ENCODE measurements at places on chromosomes 7 and 10.

DNA sequence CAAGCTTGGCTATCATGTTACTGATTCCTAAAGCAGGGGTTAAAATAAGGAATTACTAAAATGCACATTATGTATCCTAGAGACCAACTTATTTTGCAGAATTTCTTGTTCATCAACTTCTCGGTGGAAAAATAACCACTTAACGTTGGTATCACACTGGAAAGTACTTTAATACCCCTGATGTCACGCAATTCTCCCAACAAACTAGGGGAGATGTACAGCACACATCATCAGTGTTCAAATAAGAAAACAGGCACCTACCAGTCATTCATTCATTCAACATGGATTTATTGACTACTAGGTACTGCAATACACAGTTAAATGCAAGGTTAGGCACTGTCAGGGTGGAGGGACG is 648 bp downstream of the HUS1 start:
- no peak for DNase-seq

DNA sequence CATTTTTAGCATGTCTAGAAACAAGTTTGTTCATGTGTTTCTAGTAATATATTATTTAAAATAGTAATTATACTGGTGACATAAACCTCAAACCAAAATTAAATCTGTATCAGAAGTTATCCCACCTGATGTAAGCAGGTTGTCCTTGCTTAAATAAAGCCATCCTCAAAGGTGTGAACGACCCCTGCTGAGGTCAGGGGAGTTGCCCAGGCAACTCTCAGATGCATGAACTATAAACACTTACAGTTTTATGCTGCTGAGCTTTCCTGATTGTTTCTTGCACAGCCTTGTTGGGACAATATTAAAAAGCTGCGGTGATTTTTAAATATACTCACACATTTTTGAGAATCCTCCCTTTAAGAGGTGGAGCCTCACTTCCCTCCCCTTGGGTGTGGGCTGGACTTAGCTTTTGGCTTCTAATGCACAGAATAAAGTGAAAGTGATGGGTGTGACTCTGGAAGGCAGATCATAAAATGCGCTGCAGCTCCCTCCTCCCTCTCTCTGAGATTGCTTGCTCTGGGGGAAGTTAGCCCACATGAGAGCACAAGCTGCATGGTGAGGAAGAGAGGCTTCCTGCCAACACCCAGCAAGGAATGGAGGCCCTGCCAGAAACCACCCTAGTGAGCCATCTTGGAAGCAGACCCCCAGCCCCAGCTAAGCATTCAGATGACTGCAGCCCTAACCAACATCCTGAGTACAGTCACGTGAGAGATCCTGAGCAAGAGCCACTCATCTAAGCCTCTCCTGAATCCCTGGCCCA is 152.7 kb downstream of the SKIDA1 start:
- no peak for DNase-seq

DNA sequence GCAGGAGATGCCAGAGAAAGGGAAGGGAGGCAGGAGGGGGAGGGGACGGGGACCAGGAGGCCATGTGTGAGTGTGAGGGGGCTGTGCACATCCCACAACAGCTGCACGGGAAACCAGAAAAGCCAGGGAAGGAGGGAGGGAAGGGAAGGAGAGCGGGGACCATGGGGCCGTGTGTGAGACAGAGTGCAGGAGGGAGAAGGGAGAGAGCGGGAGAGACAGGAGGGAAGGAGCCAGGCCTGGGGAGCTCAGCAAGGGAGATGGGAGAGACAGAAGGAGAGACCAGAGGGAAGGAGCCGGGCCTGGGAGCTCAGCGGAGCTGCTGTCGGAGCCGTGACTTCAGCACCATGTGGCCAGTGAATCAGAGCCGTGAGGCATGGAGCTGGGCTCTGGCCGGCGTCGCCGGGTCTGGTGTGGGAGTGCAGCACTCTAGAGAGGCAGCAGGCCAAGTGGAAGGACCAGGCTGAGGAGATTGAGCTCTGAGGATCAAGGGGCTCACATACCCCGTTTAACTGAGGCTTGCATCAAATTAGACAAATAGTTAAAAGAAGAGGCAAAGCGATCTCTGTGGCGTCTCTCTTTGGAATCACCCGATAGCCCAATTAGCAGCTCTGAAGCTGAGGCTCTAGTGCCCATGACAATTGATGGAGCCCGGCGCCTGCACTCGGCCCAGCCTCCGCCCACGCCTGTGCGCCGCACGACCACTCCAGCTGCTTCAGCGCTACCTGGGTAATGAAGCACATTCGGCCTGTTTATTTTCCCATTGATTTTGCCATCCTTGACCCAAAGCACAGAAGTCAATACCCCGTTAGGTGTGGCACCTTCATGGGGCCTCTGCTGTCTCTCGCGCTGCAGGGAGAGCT is 150.4 kb downstream of the MAD1L1 start:
- peak; percentile 15 for DNase-seq

- DNase-seq = peak; percentile 14
Measured at GRCh38 chr10:59135275-59135674, 41.2 kb upstream of the PHYHIPL start.

- no peak for DNase-seq
Measured at GRCh38 chr7:81402227-81402626, 367.6 kb downstream of the HGF start.

GRCh38 chr10:6321880-6322279 is 119.1 kb downstream of the PFKFB3 start:
- DNase-seq = no peak

DNA sequence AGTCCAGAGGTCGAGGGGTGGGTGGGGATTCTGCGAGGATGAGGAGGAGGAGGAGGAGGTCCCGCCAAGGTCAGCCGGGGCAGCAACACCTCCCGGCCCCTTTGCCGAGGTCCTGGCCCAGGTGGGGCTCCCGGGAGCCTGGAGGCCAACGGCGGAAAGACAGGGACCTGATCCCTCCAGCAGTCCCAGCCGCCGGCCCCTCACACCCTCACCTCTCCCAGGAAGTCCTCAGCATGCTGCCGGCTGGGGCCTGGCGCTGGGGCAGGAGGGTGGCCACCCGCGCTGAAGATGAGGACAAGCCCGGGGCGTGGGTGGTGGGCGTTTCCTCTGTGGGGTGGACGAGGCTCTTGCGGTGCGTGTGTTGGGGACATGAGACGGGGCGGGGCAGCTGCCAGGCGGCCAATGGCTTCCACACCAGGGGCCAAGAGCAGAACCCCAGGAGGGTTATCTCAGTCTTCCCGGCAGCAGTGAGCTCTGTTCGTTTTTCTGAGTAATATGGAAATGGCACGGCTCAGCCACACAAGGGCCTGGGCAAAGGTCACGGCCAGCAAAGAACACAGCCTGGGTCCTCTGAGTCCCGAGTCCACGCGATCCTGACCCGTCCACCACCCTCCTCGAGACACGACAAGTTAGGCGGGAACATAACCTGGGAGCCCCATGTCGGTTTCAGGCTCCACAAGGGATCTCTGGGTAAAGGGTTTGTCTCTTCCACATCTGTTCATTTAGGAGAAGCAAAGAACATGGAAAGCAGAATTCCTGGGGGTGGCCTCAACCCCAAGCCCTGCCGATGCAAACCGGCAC is 82.9 kb upstream of the PDGFA start:
- no peak for DNase-seq

GRCh38 chr7:33118383-33118782 is 9.2 kb upstream of the RP9 start:
- no peak for DNase-seq

GRCh38 chr10:11012421-11013295 is 5.0 kb upstream of the CELF2 start:
- no peak for DNase-seq

- no peak for DNase-seq
Measured at GRCh38 chr10:6072215-6072934, 10.2 kb upstream of the IL2RA start.

DNA sequence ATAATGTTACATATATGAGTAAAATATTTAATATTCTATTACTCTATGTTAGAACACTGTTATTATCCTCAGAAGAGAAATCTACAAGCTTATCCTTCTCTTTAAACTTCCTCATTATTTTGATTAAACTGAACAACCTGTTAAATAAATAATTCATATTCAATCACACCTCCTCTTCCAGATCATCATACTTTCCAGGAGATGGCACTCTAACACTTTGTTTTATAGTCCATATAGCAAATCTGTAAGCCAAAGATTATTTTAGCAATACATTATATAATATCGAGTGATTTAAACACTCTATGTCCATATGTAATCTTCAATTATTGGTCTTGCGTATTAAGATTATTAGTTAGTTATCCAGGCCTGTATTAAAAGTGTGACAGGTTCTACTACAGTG is 694.1 kb downstream of the ANKRD7 start:
- DNase-seq = no peak

DNA sequence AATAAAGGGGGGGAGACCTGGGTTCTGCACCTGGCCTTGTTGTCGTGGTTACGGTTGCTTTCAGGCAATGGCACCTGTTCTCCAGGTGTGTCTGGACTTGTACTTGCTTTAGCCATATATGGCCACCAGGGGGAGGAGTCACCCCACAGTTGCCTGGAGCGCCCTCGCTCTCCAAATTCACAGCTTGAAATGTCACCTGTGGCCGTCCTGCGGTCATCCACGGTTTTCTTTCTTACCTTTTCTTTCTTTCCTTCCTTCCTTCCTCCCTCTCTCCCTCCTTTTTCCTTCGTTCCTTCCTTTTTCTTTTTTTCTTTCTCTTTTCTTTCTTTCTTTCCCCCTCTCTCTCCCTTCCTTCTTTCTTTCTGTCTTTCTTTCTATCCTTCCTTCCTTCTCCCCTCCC is 157.2 kb upstream of the ZNF92 start:
- peak; percentile 85 for DNase-seq

DNA sequence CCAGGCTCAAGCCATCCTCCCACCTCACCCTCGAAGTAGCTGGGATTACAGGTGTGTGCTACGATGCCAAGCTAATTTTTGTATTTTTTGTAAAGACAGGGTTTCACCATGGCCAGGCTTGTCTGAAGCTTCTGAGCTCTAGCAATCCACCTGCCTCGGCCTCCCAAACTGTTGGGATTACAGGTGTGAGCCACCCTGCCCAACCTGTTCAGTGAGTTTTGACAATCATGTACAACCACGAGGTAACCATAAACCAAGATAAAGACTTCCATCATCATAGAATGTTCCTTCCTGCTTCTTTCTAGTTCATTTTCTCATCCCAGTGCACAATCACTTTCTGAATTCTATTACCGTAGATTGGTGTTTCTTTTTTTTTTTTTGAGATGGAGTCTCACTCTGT is 30.5 kb upstream of the MKRN1 start:
- DNase-seq = no peak

DNA sequence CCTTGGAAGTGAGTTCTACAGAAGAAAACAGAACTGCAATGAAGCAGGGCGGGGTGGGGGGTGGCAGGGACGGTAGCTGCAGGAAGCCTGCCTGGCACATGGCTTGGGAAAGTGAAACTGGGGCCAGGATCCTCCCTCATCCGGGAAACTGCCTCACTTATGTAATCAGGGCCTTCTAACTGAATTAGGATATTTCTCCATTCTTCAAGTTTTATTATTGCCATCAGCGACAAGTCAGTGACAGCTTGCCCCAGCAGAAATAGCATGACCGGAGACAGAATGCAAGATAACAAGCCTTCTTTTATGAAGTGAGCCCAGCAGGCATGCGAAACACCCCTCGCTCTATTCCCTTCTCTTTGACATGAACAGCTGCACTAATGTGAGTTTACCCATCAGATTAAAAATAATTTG is 77.5 kb upstream of the CACUL1 start:
- no peak for DNase-seq

- DNase-seq = no peak
Measured at GRCh38 chr7:156703209-156703608, 62.6 kb downstream of the RNF32 start.

DNA sequence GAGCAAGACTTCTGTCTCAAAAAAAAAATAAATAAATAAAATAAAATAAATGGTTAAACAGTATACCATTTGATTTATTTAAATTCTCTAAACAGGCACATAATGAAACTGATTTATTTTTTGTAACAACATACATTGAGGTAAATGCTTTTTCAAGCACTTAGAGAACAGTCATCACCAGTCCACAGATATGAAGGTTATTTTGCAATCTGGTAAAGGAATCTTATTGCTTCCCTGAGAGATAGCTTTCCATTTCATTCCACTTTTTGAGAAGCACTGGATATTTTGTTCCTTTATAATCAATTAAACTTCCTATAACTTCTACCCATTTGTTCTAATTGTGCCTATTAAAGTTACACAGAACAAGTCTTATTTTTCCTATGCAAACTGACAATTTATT is 5.2 kb downstream of the CEP55 start:
- DNase-seq = no peak

- DNase-seq = no peak
Measured at GRCh38 chr10:17001297-17001744, 128.3 kb downstream of the CUBN start.

DNA sequence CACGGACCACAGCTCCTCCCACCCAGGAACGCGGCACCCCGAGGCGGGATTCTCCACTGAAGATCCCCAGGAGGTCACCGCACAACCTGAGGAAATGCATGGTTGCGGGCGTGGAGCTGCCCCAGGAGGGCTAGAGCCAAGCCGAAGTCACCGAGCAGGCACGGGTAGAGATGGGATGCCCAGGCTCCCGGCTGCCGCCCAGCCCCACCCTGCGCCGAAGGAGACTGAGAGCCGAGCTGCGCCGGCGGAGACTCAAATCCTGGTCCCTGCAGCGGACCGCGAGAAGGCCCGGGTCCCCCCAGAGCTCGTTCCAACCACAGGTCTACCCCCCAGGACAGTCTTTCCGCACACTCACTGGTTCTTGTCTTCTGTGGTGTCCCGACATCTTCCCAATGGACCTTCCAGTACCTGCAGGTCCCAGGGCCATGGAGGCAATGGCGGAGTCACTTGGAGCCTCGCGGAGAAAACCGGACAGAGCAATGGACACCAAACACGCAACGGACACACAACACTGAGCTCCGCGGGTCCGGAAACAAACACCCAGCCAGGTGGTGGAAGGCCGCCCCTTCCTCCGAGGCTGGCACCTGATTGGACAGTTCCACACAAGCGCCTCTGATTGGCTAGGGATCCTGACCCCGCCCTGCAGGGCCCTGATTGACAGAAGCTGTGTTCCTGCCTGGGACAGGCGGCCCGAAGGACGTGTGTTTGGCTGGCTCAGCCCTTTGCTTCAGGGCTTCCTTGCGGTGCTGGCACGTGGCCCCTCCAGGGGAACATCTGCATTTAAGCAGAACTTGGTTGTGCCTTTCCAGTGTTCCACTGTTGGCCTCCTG is 331.9 kb upstream of the NUPR2 start:
- DNase-seq = no peak

GRCh38 chr7:42880392-42880791 is 31.5 kb downstream of the C7orf25 start:
- DNase-seq = no peak

DNA sequence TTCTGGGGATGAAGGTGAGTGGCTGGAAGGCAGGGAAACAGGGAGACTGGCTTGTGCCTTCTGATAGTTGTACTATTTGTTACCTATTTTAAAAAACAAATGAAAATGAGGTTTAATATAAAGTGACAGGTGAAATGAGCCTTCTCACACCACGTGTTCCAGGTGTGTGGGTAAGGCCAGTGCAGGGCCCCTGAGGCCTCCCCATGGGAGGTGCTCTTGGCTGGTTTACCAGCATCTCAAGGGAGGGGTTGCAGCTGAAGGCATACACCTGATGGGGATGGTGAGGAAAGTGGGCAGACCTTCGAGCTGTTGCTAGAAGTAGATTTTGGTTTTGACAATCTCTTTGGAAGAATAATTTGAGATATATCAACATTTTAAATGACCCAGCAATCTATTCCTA is 103.6 kb downstream of the ARHGAP22 start:
- no peak for DNase-seq

All from body of pancreas (tissue), 4 donors.